ENCODE measurements at places on chromosomes 5 and 9. TPM values are rescaled to one million over a fixed set of nuclear protein-coding genes. Genes with fewer than 3 reads are reported as not detected.

The BRD9 gene
- 35.0 TPM for total RNA-seq

DNA sequence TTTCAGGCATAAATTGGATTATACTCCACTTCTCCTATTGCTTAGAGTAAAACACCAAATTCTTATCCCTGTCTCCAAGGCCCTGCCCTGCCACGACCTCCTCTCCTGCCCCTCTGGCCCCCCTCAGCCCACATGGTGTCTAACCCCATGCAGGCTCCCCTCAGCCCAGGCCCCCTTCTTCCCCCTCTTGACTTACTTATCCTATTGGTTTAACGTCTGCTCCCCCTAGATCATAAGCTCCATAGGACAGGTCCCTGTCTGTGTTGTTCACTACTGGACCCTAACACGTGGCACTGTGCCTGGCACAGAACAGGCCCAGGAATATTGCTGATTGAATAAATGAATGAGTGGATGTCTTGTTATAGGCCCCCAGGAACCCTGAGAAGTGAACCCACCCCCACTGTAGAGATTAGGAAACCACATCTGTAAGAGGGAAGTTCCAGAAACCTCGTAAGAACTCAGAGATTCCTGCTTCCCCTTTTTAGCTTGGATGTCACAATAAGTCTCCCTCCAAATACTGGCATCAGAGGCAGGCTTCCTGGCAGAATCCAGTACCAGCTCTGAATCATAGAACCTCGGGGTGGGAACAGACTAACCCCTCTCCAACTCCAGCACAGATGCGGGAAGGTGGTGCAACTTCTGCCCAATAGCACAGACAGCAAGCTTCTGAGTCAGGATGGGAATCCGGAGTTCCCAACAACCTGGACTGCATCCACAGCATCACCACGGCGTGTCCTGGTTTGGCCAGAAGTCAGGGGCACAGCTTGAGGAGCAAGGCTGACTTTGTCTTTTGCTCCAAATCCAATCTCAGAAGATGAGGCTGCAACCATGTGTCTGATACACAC lies 31.5 kb downstream of the HRH2 start:
- peak; percentile 3 for DNase-seq

- peak; percentile 85 for DNase-seq
Observed at GRCh38 chr9:76591256-76591950, 132.4 kb downstream of the GCNT1 start.

The TEX48 gene
- total RNA-seq = not detected

The PARP8 gene
- 11.3 TPM for total RNA-seq

GRCh38 chr5:96997265-96997859 lies 61.5 kb downstream of the LNPEP start:
- peak; percentile 65 for DNase-seq

The MYORG gene
- total RNA-seq = 0.64 TPM

The SHISAL2B gene
- total RNA-seq = not detected

GRCh38 chr5:173051746-173052145 lies 4.4 kb upstream of the CREBRF start:
- peak; percentile 83 for DNase-seq

GRCh38 chr5:35924122-35924949 lies 14.1 kb downstream of the CAPSL start:
- peak; percentile 34 for DNase-seq

DNA sequence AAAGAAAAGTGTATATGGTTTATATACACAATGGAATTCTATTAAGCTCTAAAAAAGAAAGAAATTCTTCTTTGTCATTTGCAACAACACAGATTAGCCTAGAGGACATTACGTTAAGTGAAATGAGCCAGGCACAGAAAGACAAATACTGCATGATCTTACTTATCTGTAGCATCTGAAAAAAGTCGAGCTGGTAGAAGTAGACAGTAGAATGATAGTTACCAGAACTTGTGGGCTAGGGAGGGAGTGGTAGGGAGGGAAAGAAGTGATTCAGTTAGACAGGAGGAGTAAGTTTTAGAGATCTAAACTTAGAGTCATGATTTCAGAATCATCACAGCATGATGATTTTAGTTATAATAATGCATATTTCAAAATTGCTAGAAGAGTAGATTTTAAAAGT lies 184.6 kb downstream of the TLE4 start:
- peak; percentile 66 for DNase-seq

The COL15A1 gene
- 1.7 TPM for total RNA-seq

GRCh38 chr5:23204111-23204510 lies 303.3 kb upstream of the PRDM9 start:
- DNase-seq = no peak

DNA sequence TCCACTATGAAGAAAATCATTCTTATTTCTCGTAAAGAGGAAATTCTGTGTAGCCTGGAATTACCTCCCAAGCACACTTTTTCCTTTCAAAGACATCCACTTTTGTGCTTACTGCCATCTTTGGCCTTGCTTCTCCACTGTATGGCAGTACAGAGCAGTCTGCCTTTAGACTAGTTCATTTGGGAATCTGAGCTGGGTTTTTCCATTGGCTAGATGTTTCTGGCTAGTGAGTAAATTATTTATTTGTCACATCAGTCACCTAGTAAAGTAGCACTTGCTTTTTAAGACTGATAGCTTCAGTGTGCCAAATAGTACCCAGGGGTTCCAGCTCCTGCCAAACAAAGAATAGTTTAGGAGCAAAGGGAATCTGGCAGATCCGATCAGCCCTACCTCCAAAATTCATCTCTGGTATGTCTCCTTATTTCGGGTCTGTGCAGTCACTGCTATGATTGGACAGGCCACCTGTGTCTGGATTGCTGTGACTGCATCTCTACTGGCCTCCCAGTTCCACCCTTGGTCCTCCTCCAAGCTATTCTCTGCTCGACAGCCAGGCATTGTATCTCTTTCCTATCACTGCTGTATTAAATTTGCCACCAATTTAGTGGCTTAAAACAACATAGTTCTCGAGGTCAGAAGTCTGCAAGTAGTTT lies 97.6 kb downstream of the NUDT12 start:
- DNase-seq = no peak

The MCCC2 gene
- total RNA-seq = 23.2 TPM

The IL31RA gene
- total RNA-seq = 0.43 TPM

DNA sequence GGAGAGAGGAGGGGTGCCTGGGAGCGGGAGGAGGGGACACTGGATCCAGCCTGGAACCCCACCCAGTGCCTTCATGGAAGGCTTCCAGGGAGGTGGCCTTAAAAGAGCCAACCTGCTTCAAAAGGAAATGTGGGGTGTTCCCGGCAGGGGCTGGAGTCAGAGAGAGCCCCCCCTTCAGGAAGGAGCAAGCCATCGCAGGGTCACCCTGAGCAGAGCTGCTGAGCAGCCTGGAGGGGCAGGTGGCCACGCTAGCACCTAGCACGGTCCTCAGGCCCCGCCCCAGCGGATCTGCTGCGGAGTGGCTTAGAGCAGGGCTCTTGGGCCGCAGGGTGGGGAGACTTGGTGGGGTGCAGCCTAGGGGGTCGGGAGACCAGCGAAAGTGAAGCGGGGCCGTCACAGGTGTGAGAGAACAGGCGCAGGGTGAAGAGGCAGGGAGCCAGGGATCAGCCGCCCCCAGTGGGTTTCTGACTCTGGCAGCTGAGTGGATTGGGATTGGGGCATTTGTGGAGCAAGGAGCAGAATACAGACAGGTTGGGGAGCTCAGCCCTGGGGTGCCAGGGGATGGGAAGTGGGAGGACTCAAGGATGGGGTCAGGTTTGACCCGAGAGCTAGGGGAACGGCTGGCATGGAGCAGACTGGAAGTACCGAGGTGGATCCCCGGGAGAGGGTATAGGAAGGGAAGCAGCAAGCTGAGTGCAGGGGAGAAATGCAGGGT lies 1.5 kb downstream of the LCN2 start:
- no peak for DNase-seq

- no peak for DNase-seq
Observed at GRCh38 chr9:137834846-137835546, 42.6 kb upstream of the CACNA1B start.

The PRDM9 gene
- not detected for total RNA-seq

- no peak for DNase-seq
Observed at GRCh38 chr5:44001675-44002380, 387.4 kb downstream of the FGF10 start.

DNA sequence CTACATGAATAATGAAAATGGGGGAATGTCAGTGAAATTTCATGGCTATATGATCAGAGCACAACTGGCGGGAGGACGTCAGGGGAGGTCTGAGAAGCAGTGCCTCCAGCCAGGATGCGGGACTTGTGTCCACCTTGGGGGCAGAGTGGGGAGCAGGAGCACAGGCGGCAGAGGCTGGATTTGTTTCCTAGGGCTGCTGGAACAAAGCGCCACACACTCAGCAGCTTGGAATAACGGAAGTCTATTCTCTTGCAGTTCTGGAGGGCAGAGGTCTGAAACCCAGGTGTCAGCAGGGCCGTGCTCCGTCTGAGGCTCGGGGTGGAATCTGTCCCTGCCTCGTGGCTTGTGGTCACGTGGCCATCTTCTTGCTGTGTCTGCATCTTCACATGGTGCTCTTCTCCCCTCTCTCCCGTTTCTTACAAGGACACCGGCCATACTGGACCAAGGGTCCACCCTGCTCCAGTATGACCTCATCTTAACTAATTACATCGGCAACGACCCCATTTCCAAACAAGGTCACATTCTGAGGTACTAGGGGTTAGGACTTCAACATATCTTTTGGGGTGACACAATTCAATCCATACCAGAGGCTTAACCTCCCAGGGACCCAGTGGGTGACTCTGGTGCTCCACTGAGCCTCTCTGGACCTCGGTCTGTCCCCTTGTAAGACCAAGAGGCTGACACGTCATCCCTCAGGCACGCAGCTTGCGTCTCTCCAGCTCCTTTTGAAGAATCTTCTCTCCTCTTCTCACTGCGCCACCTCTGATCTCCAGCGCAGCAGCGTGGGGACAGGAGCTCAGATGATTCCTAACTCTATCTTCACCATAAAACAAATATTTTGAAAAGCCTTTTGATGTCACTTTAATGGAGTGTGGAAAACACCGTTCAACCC lies 202.5 kb downstream of the CDK5RAP2 start:
- peak; percentile 36 for DNase-seq

DNA sequence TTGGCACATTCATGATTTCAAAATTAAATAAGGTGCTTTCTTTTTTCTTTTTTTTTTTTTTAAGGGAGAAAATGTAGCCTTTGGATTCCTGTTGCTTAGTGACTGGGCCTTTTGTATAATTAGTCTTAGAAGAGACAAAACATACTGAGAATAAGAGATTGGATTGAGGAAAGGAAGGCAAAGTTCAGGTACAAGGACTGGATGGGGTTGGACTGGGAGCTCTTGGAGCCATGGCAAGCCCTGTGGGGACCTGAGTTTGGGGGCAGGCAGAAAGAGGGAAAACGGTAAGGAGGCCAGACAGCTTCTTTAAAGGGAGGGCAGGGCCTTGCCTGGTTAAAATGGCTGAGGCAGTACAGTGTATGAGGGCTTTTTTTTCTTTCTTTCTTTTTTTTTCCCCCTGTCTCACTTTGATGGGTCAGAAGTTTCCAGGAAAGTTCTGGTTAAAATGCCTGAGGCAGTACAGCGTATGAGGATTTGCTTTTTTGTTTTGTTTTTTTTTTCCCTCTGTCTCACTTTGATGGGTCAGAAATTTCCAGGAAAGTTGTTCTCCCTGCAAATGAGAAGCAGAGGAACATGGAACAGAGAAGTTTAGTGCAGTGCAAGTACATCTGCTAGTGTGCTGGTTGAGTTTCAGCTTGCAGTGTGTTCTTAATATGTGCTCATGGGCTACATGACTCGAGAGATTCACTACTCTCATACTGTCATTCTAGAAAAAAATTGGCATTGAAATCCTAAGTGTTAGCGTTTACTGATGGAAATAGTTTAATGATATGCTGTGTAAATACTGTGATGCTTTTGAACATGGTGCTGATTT lies 16.8 kb downstream of the SNX18 start:
- no peak for DNase-seq

DNA sequence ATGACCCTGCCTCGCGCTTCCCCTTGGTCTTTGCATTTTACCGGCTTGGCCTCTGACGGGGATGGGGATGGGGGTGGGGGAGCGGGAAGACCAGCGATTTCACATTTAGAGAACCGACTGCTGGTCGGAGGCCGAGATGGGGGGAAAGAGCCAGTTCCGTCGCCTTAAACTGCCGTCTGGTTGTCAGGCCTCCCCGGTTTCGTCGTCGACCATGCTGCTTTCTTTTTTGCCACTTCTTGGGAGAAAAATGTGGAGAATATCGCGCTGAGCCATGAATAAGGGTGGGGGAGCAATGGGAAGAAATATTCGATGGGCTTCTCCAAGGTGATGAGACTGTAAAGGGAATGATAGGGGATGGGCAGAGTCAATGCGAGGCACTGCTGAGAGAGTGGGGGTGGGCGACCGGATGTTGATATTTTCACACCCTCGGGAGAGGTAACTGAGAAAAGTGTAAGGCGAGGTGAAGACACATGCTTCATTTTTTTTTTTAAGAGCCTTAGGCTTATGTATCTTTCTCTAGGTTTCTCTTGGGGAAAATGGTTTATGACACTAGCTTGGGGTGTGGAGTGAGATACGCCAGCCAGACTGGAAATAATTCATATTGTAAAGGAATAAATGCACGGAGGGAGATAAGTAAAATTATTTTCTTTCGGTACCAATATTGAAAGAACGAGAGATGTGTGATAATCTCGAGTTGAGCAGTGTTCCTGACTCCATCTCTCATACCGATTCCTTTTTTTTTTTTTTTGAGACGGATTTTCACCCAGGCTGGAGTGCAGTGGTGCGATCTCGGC lies 1.1 kb downstream of the KIF2A start:
- DNase-seq = peak; percentile 48

- peak; percentile 22 for DNase-seq
Observed at GRCh38 chr5:16666883-16667398, 50.1 kb upstream of the RETREG1 start.

GRCh38 chr5:82641331-82642003 lies 363.3 kb upstream of the RPS23 start:
- peak; percentile 88 for DNase-seq

- peak; percentile 12 for DNase-seq
Observed at GRCh38 chr5:117594166-117594565, 1019.5 kb upstream of the SEMA6A start.

GRCh38 chr9:127570533-127571111 lies 41.5 kb upstream of the STXBP1 start:
- no peak for DNase-seq

The BRD8 gene
- total RNA-seq = 30.0 TPM

GRCh38 chr9:76571743-76572146 lies 112.8 kb downstream of the GCNT1 start:
- no peak for DNase-seq
